ENCODE measurements at places on chromosomes 1 and 21. TPM values are rescaled to one million over a fixed set of nuclear protein-coding genes. Genes with fewer than 3 reads are reported as not detected.
A peak's percentile ranks its signal among the peaks of the same experiment; 100 is the strongest.

DNA sequence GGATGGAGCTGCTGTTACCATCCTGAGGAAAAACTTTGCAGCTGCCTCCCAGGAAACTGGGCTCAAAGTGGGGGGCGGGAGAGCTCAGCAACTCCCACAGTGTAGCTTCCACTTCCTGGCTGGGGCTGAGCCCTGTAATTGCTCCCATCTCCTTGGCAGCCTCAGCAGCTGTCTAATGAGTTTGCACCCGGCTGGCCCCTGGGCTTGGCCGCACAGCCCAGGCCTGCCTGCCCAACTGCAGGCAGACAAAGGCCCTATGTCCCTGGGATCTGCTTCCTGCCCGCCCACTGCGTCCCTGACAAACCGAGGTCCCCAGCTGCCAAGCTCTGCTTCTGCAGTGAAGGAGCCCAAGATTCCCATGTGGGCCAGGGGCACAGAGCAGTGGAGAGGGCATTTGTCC, 30.1 kb downstream of the EDN2 start:
- no peak for DNase-seq

- DNase-seq: no peak
These were observed 71.3 kb downstream of the AHCTF1 start for GRCh38 chr1:246860401-246860800.

GRCh38 chr21:22575165-22575584, 1577.0 kb downstream of the NCAM2 start:
- DNase-seq: no peak

- no peak for DNase-seq
These were observed 184.9 kb downstream of the ZC3H11B start for GRCh38 chr1:219427989-219428388.

The ADORA3 gene
- polyA plus RNA-seq: 3.1 TPM

GRCh38 chr1:21564521-21565095, 55.4 kb downstream of the ALPL start:
- DNase-seq: no peak

- no peak for DNase-seq
These were observed 54.0 kb downstream of the ALG14 start for GRCh38 chr1:95018602-95019369.

- DNase-seq: peak; percentile 10
These were observed 304.5 kb downstream of the TTLL7 start for GRCh38 chr1:83694449-83694848.

The MPL gene
- polyA plus RNA-seq: not detected

DNA sequence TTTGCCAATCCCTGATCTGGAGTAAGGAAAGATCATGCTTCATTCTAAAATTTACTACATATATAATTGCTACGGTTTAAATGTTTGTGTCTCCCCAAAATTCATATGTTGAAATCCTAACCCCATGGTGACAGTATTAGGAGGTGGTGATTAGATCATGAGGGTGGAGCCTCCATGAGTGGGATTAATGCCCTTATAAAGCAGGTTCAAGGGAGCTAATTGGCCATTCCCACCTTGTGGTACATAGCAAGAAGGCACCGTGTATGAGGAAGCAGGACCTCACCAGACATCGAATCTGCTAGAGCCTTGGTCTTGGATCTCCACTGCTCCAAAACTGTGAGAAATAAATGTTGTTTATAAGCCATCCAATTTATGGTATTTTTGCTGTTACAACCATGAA, 55.5 kb downstream of the GADD45A start:
- DNase-seq: no peak

All from kidney (tissue), 22 donors.